Smooth muscle cell of the brain vasculature (primary cell): ENCODE measurements at places on chromosomes 5 and 9.

- no peak for DNase-seq
These were observed 100.5 kb downstream of the TMEM174 start for GRCh38 chr5:73273379-73274050.

DNA sequence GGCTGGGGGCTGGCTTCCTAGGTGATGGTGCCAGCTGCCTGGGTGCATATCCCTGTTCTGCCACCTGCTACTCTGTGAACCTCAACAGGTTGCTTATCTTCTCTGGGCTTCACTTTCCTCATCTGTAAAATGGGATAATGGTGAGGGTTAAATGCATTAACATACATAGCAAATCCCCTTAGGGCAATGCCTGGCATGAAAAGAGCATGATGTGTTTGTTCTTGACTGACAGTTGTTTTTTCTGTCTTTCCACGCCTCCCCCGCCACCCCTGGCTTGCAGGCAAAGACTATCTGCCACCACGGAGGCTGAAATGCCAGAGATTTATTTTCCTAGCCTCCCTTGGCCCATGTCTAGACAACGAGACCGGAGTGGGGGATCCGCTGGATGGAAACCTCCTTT is 280.5 kb downstream of the NSG2 start:
- no peak for DNase-seq

- no peak for DNase-seq
These were observed 15.8 kb upstream of the LRRC70 start for GRCh38 chr5:62562867-62563266.

DNA sequence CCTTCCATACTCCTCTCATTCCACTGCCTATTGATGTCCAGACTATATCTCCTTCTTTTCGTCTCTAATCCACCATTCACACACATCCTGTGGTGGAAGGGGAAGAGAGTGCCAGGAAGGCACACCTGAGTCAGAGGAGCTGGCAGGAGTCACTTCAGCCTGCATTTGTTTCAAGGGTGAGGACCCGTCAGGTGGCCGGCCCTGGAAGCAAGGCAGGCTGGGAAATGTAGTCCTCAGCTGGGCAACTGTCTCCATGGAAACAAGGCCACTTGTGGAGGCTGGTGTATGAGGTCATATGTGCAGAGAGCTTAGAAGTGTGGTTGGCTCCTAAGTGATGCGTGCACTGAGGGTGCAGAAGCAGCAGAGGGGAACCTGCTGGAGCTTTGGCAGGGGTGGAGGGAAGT is 278.4 kb downstream of the NSG2 start:
- no peak for DNase-seq

- DNase-seq = no peak
These were observed 29.0 kb downstream of the ADAM19 start for GRCh38 chr5:157546456-157547100.

DNA sequence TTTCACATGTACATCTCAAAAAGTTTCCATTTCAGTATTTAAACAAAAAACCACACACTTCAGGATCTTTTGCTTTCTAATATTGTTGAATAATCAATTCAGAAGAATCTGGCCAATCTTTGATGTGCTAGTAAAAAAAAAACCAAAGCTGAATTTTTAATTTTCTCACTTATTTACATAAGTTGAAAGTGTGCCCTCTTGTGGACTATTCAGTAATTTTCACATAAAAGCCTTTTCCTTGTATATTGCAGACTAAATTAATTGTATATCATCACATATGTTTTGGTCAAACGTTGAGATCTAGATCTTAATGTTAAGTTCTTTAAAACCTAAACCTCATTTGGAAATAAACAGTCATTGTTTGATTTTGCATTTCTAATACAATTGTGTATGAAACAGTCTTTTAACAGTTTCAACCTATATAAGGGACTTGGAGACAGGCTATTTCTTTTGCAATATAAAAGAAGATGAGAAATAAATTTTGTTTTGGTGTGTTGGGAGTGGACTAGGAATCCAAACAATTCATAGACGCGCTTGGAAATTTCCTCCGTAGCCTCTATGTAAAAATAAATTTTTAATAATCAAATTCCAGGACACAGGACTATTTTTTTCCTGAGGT is 68.1 kb downstream of the NIPBL start:
- DNase-seq = peak; percentile 47

DNA sequence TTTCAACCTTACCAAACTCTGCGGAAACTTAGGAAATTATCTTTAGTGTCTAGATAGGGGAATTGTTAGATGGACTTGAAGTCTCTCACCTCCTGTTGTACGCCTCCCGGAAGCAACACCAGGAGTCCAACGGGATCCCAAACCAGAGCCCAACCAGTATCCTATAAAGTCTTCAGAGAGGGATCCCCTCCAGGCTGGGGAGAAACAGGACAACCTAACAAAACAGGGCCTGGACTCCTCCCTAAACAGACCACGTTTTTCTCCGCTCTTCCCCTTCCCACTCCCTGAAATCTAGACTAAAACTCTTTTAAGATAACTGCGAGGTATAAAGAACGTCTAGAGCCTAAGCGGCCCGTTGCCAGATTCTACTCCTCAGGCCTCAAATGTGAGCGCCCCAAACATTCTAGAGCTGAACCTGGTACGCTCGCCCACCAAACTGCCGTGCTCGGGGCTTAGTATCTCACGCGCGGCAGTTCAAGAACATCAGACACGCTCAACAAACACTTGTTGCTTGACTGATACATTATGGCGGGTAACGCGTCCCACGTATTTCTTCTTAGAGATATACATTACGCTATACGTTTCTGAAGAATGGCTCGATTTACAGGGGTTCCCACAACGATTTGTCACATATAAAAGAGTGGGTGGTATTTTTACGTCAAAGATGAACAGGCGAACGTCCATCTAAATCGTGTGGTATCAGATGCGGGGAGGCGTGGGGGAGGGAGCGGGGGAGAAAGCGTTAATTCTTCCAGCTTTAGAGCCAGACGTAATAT is 663 bp upstream of the SMIM27 start:
- DNase-seq = no peak

DNA sequence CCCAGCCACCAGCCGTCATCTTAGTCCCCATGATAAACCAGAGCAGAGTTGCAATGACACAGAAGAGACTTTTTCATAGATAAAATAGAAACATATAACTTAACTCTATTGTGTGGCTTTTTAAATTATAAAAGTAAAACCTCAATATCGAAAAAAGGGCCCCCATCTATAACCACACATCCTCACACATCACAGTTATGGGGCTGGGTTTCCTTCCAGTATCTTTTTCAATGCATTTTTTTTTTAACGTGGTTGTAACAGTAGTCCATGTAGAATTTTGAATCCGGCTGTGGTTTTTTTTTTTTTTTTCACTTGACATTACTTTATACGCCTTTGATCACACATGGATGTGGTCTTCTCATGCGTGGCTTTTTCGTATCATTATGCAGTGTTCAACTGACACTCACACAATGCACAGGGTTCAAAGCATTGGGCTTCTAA is 77.4 kb downstream of the CFAP77 start:
- DNase-seq = no peak

- DNase-seq = no peak
These were observed 34.8 kb downstream of the ACOT12 start for GRCh38 chr5:81359108-81359507.

DNA sequence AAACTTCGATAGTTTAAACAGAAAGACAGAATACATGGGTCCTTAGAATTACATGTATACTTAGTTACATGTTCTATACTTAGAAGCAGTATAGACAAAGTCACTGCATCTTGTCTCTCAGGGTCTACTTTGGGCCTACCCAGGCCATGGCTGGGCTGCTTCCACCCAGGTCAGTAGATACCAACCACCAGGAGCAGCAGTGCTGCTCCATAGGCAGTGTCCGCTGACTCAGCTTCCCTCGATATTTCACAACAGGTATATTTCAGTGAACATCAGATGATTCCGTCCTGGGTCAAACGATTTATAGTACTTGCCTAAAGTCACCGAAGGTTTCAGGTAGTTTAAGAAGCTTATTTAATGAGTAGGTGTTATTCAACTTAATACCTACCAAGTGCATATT is 18.0 kb downstream of the IARS1 start:
- DNase-seq = no peak

DNA sequence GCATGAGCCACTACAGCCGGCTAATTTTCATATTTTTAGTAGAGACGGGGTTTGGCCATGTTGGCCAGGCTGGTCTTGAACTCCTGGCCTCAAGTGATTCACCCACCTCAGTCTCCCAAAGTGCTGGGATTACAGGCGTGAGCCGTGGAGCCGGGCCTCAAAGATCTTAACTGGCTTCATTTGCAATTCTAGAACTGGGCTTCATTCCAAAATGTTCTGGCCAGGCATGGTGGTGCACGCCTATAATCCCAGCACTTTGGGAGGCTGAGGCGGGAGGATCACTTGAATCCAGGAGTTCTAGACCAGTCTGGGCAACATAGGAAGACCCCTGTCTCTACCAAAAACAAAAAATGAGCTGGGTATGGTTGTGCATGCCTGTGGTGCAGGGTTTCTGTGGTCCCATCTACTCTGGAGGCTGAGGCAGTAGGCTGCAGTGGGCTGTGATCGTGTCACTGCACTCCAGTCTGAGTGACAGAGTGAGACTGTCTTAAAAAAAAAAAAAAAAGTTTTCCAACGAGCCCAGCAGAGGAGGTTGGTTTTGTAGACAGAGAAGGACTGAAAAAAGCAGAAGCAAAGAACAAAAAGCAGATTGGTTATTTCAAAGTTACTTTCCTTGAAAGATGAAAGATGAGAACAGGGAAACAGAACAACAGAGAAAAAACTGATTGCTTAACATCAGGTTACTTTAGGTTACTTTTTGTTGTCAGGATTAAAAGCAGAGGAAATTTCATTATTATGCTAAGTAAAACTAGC is 78.2 kb downstream of the ANKRD55 start:
- DNase-seq = no peak

GRCh38 chr9:108395421-108395820 is 460.4 kb downstream of the ACTL7B start:
- DNase-seq = no peak

- DNase-seq = no peak
These were observed 269.7 kb downstream of the ISL1 start for GRCh38 chr5:51652980-51653379.

- no peak for DNase-seq
These were observed 81.5 kb downstream of the C9orf50 start for GRCh38 chr9:129539446-129539845.

- DNase-seq = no peak
These were observed 1.4 kb downstream of the GPR151 start for GRCh38 chr5:146514575-146514974.

GRCh38 chr5:154473581-154474283 is 4.3 kb downstream of the HAND1 start:
- no peak for DNase-seq

- DNase-seq = no peak
These were observed 200.2 kb upstream of the SGCD start for GRCh38 chr5:156126716-156127115.

- DNase-seq = no peak
These were observed 304.8 kb upstream of the TLE4 start for GRCh38 chr9:79266986-79267385.

DNA sequence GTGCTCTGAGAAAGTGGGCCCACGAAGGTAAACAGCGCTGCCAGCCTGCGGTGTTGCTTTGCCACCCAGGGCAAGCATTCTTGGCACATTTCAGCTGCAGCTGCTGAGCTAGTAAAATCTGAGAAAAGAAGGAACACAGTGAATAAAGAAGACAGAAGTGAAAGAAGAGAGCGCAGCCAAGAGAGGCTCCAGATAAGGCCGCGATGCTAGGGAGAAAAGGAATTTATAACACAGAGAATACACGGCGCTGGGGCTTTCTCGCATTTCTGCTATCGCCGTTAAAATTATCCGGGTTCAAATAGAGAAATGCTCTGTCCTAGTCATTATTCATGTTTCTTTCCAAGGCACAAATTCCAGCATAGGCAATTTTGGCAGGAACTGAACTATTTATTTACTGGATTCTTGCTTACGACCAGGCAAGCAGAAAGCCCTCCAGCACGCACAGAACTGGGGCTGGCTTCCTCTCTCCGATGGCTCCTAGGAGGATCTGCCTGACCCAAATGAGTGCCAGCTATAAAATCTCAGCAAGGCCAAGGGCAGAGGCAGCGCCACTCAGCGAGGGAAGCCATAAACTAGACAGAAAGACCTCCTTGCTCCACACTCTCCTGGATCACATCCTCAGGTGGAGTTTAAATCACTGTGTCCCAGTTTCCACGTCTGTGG is 111.2 kb downstream of the ATPSCKMT start:
- no peak for DNase-seq

DNA sequence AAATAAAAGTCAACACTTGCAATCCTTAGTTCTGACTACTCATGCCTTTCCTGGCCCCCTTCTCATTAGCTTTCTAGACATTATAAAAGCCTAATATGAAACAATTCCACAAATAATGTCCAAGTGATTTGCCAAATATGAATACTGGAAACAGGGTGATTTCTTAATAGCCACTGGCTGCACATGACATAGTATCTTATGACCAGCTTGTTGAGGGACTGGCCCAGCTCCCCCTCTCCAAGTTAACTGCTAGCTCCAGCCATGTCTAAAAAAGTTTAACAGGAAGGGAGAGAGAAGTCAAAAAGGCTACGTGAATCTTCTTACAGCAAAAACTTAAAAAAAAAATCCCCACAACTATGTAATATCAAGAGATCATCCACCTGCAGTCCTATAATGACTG is 1.5 kb downstream of the CERT1 start:
- no peak for DNase-seq

GRCh38 chr5:139895647-139896046 is 100.0 kb downstream of the PSD2 start:
- no peak for DNase-seq
